Aorta (tissue), 5 donors: ENCODE measurements at places on chromosomes 12 and 14. TPM values are rescaled to one million over a fixed set of nuclear protein-coding genes. Genes with fewer than 3 reads are reported as not detected.

Gene SRRM4
- total RNA-seq: 0.27 TPM

Gene KRT73
- not detected for total RNA-seq

Gene SLC8A3
- 0.23 TPM for total RNA-seq

Gene CIT
- 2.8 TPM for total RNA-seq

- no peaks in the 10 kb centered on the region for H3K36me3 ChIP-seq
- no peaks in the 10 kb centered on the region for H3K4me1 ChIP-seq
- no peak for DNase-seq
Observed at GRCh38 chr14:36768638-36769337, 107.1 kb downstream of the PAX9 start.
